ENCODE measurements at places on chromosomes 2 and 18.

- peak; percentile 18 for DNase-seq
Measured at GRCh38 chr2:18311420-18312195, 248.8 kb downstream of the RDH14 start.

GRCh38 chr2:200307724-200308545, 1.4 kb downstream of the SPATS2L start:
- DNase-seq: peak; percentile 52

DNA sequence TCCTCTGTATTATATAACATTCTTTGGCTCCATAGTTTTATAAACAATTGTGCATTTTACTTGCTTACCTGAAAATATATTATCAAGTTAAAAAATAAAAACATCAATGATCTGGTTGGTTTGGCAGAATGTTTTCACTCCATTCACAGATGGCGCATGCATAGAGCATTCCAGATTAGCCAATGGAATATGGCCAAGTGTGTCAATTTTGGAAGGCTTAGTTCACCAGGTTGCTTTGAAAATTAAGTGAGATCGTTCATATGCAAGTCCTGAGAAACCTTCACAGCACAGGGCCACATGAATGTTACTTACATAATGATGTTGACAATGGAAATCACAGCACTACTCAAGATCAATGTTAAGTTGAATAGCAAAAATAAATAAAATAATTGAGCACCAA, 335.7 kb downstream of the GRB14 start:
- no peak for DNase-seq

DNA sequence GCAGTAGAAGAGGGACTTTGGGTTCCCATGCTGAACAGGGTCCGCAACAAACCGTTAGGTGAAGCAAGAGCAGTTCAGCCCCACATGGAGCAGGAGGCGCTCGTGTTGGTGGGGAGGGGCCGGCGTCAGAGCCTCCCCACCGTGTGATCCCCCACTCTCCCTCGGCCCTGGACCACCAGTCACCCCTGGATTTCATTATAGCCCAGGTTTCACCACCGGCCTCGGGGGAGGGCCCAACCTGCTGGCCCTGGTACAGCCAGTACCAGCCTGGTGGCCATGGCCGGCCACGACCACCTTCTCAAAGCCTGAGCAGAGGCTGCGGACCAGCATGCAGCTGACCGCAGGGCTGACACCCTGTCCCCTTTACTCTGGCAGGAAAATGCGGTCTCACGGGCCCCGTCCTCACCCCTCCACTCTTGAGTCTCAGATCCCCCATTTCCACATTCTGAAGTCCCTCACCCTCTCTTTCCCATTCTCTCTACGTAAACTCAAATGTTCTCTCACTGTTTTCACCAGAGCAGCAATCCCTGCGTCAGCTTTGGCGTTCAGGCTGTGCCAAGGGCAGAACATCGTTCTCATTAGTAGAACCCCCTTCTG, 8.6 kb downstream of the MLPH start:
- no peak for DNase-seq

DNA sequence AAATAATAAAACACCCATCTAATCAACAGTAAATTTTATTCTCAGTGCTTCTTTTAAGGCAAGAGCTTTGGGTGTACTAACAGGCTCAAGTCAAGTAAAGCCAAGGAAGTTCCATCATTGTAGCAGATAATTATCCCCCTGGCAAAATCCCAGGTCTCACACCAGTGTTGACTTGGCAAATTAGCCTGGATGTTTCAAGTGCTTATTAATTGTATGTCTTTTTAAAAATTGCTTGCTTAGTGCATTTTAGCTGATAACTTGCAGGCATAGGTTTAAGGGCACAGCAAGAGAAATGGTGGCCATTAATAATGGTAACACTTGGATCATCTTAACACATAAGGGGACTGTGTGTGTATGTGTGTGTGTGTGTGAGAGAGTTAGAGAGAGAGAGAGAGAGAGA, 42.0 kb upstream of the FMNL2 start:
- no peak for DNase-seq

DNA sequence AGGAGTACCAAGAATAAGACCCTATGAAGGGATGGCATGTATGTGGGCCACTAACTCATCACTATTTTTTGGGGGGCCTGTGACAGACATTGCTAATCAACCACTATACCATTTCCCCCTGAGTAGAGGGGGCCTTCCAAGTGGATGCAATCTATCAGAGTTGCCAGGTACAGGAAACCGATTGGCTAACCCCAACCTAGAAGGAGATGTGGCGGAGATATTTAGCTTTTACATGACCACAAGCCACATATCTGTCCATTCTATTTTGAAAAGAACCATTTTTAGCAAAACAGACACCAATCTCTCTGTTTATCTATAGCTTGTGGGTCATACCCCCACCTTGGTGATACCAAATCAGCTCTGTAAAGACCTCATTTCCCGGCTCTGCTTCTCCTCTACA, 51.0 kb downstream of the PAX8 start:
- no peak for DNase-seq

DNA sequence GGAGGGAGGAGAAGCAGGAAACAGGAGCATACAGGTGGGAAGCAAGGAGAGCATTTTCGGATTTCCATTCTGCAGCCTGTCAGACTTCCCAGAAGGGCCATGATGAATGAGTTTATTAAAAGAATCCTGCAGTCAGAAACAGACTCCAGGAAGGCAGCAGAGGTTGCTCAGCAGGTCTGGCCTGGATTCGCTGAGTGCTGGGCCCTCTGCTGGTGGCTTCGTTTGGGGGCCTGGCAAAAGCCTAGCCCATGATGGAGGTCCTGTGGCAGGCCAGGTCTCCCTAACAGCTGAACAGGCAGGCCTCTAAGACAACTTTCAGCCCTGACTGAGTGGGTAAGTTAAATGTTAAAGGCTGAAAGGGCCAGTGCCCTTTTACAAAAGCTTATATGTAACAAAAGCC, 108.2 kb upstream of the CAPN13 start:
- DNase-seq: peak; percentile 7

GRCh38 chr2:20818820-20819219, 4.1 kb downstream of the LDAH start:
- DNase-seq: no peak

- peak; percentile 66 for DNase-seq
Measured at GRCh38 chr18:33720133-33720532, 142.1 kb downstream of the ASXL3 start.

DNA sequence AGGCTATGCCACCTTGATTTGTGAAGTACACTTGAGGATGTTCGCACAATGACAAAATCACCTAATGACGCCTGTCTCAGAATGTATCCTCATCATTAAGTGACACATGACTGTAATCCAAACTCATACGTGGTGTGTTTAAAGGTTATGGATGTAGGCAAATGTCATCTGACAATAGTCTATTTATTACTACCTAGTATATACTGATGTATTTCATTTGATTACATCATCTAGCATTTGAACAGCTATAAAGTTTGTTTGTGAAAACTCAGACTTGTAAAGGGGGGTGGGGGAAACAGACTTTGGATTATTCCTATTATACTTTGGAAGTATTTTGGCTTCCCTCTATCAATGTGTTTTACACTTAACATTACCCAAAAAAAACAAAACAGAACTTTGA, 129.9 kb downstream of the TANC1 start:
- no peak for DNase-seq

DNA sequence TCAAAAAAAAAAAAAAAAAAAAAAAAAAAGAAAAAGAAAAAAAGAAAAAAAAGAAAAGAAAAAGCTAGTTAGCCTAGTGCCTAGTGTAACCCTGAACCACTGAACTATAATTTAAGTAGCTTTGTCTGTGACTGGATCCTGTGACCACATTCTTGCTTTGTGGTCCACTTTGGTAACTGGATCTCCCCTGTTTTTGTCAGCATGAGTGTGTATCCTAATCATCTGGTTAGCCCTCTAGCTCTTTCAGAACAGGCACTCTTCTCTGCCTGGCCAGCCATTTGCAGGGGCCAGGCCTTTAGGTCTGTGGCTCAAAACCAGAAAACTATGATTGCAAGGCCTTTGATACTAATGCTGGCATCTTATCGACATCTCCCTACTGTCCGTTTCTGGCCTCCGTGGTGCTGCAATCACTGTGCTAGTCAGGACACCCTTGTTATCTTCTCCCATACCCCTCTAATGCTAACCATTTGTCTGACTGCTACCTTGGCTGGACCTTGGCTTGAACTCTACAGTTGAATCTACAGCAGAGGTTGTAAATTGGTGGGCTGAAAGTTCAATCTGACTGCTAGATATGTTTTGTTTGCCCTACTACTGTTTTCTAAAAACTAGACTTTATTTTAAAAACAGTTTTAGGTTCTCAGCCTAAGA, 40.5 kb downstream of the RBKS start:
- DNase-seq: peak; percentile 16

DNA sequence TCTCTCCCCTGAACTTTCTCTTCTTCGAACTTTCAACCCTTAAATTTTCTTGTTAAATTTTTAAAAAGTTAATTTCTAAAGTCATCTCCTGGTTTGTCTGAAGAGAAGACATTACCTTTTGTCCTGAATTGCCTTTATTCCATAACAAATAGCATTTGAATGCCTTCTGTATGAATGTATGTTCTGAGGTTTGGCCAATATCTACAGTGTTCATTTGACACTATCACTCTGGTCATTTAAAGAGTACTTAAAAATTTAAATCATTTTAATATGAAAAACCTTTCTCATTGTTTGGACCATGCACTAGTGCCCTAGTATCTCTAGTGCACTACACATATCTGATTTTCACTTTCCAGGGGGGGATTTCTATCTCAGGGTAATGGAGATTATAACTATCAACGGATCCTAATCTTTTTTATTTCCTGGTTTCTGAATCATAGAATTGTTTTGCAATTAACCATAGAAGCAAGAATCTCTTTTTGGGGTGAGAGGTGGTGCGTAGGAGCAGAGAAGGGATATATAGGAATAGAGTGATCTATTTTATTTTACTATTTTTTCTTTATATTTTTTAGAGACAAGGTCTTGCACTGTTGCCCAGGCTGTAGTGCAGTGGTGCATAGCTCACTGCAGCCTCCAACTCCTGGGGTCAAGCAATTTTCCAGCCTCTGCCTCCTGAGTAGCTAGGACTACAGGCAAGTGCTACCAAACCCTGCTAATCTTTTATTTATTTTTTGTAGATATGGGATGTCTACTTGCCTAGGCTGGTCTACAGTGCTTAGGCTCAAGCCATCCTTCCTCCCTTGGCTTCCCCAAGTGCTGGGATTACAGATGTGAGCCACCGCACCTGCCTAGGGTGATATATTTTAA, 25.5 kb downstream of the TANC1 start:
- no peak for DNase-seq

- DNase-seq: no peak
Measured at GRCh38 chr2:128590309-128591021, 271.8 kb upstream of the HS6ST1 start.

- DNase-seq: no peak
Measured at GRCh38 chr2:3986063-3986462, 282.7 kb downstream of the DCDC2C start.

DNA sequence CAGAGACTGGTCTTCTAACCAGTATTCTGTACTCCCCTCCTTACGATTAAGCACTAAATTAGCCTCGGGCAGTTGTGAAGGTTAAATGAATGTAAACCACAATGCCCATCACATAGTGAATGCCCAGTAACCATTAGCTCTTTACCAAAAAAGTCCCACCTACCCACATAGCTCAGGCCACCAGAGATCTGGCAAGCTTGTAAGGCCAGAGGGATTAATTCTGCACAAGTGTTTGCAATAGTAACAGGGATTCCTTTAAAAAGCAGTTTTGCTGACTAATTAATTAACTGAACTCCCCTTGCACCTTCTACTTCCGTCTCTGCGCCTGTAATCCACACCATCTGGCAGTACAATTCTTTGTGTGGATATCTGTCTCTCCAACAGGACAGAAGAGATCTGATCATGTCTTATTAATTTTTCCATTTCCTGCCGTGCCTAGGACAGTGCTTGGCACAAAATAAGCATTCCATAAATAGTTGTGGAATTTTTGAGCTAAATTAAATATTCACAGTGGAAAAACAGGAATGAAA, 36.2 kb upstream of the IGFBP2 start:
- DNase-seq: peak; percentile 69

DNA sequence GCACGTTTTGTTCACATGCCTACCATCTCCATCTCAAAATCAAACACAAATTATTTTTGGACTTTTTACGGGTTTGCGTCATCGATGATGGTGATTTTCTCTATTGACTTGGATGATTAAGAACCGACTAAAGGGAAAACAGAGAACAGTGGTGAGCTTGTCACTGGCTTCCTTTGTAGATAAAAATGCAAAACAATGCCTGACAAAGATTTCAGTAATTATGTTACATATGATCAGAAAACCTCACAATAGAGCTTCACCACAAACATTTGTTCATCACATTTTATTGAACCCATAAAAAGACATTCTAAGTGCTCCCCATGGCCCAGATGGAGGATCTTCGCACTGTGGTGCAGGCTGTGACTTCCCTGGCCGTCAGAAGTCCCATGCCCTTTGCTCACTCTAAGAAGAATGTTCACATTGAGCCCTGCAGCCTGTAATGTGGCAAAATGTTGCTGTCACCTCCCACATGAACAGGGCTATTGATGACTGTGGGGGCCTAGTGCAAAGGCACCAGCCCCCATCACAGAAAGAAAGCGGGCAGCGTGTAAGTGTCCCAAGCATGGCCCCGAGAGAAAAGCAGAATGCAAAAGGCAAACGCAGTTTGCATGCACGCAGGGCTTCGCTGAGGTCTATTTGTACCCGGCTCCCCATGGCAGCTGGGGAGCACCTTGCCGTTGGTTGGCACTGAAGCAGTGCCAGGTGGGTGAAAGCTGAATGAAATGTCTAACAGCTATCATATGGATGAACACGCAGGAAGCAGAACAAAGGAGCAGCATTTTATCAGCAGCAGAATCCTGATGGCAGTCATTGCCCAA, 60.6 kb downstream of the BCL2 start:
- no peak for DNase-seq

DNA sequence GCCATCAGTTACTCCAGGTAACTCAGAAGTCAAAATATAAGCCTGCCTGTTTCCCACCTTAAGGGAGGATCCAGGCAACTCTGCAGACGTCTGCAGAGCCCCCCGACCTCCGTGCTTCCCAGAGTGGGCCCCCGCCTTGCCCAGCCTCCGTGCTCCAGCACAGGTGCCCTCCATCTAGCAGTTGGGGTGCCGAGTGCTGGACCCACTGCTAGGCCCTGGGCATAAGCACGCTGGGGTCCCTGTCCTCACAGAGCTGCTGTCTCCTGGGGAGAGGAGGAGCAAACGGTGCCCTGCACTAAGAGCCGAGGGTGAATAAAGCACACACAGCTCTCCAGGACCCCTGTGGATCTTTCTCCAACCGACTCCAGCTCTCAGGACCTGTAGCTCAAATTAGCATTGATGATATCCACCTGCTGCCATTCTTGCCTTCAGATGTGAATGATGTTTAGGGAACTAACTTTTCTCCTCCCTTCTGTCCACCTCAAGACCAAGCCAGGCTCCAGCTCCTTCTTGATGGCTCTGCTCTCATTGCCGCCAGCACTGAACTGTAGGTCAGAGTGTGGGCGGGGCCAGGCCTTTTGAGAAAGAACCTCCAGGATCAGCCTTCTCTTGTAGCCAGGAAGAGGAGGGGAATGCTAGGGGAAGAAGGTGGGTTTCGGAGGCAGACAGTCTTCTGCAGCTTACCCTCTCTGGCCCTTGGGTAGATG, 121.2 kb downstream of the SMAD7 start:
- DNase-seq: no peak

GRCh38 chr2:199434555-199434954, 23.2 kb downstream of the SATB2 start:
- no peak for DNase-seq

- no peak for DNase-seq
Measured at GRCh38 chr2:136905779-136906178, 140.4 kb downstream of the THSD7B start.

GRCh38 chr2:241000831-241001321, 2.5 kb downstream of the SNED1 start:
- DNase-seq: no peak

GRCh38 chr2:131145040-131145439, 39.9 kb downstream of the PLEKHB2 start:
- no peak for DNase-seq

Data from fibroblast of upper back skin (primary cell).